ENCODE measurements at places on chromosomes 5 and 9. TPM values are rescaled to one million over a fixed set of nuclear protein-coding genes. Genes with fewer than 3 reads are reported as not detected.

PKD2L2 gene
- polyA plus RNA-seq, result not detected

TMOD1 gene
- 1.4 TPM for polyA plus RNA-seq

SIT1 gene
- 0.89 TPM for polyA plus RNA-seq

NR2F1-AS1 gene
- polyA plus RNA-seq, result 4.4 TPM

CTXN3 gene
- not detected for polyA plus RNA-seq

All from small intestine (tissue), 16 donors.